GM18507 (cell line): ENCODE measurements at places on chromosomes 3 and 15.
A peak's percentile ranks its signal among the peaks of the same experiment; 100 is the strongest.

- DNase-seq: no peak
These were observed 32.9 kb upstream of the CSPG5 start for GRCh38 chr3:47611576-47611975.

GRCh38 chr3:9779721-9780457, 10.1 kb upstream of the CAMK1 start:
- DNase-seq: peak; percentile 25

DNA sequence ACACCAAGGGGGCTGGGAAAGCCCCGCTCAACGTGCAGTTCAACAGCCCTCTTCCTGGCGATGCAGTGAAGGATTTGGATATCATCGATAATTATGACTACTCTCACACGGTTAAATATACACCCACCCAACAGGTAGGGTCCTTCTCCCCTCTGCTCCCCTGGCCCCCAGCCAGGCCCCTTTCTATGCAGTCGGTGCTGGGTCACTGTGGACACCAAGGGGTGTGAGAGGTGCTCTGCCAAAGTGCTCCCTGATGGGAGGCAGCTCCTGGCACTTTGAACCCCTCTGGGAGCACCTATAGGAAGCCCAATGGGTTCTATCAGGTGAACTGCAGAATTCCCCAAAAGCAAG, 98.6 kb downstream of the DNASE1L3 start:
- DNase-seq: no peak

- DNase-seq: no peak
These were observed 40.9 kb upstream of the GOLGA8J start for GRCh38 chr15:30041868-30042267.

GRCh38 chr3:125431912-125432790, 57.0 kb upstream of the ZNF148 start:
- no peak for DNase-seq

GRCh38 chr3:194711286-194711685, 25.6 kb downstream of the FAM43A start:
- DNase-seq: no peak

DNA sequence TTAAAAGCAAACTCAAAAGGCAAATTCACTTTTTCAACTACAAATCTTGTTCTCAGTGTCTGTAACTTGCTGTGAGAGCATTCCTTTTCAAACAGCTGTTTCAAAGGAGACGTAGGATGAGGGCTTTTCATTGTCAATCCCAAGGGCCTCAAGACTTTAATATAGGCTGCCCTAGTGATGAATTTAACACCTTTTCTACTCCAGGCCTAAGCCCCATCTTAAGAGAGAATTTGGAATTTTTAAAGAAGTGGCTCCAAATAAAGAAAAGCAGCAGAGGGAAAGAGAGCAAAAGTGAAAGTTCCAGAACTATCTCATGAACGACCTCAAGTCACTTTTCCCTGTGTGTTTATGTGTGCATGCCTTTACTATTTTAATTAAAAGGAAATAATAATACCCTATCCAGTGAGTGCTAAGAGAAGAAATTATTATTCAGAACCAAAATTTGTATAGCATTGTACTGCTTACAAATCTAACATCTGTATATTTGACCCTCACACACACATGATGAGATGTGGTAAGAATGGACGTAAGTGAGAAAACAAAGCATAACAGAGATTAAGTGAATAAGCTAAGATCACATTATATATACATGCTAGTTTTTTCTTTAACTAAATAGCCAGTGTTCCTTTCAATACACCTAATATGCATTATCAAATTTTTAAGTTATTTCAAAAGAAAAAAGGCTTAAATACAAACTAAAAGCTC, 196.4 kb downstream of the VGLL3 start:
- DNase-seq: no peak

DNA sequence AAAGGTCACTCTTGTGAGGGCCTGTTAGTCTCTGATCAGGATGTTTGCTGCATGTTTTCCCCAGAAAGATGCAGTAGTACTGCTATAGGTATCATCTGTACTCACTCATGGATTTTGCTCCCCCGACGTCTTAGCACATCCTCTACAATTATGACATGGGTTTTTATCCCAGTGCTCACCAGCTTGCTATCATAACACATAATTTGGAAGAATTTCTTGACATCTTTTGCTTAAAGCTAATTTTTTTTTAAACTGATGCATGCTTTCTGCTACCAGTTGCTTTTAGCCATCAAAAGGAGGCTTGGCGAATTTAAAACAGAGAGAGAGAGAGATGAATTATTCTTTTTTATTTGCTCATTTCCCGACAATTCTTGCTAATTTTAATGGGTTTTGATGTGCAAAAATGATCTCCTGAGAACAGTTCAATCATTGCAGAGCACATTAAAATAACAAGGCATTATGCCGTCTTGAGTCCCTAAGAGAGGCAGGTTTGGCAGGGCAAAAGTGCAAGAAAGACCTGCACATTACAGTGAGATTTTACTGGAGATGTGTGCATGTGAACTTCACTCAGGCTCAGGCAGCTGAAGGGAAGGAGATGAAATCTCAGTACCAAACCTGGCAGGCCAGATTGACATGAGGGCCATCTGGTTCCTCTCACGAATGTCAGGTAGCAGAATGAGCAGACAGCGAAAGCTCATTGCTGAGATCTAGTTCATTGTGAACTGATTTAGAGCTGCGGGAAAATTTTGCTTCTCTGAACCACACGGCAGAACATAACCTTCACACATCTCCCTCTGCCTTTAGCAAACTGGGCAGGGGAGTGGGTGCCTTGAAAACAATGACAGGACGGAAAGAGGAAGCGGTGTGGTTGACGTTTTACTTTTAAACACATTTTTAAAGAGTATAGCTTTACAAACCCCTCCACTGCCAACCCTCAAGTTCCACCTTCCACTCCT, 25.9 kb upstream of the GOLGA8B start:
- no peak for DNase-seq

DNA sequence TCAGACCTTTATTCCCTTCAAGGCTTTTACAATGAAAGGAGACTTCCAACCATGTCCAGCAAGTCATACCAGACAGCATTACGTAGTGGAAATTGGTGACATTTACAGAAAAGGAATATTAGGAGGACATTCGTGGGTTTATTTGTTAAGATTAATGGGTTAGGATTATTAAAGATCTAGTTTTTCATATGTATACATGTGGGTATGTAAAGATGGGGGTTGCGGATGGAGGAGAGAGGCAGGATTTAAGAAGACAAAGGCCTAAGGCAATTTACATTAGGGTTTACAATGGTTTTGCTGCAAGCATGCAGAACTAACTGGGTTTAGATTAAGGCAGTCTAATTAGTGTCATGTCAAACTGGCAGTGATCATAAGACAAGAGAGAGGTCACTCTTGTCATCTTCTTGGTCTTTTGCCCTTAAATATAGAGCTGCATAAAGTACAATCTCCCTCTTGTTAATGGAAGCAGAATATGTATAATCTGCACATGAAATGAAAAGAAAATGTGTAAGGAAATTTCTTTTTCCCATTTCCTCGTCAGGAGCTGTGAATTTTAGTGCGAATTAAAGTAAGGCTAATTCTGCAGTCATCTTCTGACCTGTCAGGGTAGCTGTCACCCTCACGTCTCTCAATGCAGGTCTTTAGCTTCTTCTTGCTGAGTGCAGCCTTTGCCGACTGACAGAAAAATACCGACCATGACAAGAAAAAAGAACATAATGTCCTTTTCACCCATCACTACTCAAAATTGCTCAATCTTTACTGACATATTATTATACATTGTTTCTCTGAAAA, 258.9 kb upstream of the MEIS2 start:
- no peak for DNase-seq

- no peak for DNase-seq
These were observed 37.8 kb downstream of the CEMIP start for GRCh38 chr15:80816936-80817335.

DNA sequence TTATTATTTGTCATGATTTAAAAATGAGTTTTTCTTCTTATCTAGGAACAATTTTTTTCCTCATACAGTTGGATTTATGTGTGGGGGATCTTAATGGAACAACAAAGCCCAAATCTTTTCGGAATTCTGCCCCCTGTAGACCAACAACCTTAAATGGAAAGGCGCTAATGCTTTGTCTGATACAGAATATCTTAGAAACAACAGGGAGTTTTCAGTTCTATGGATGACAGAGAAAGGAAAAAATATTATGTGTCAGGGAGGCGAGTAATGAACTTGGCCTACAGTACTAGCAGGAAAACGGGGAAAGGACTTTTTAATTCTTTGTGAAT, 592 bp downstream of the MOBP start:
- no peak for DNase-seq

- no peak for DNase-seq
These were observed 362.1 kb upstream of the ARRDC4 start for GRCh38 chr15:97598353-97598798.

DNA sequence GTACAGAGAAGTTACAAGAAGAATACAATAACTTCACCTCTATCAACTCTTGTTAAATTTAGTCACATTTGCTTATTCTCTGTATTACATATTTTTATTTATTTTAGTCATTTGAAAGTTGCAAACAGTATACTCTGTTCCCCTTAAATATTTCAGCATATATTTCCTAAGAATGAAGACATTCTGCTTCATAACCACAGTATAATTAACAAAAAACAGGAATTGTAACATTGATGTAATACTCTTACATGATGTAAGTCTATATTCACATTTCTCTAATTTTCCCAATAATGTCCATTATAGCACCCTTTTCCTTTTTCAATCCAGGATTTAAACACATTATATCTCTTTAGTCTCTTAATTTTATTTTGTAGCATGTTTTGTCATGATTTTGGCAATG, 112.0 kb downstream of the AKAP13 start:
- no peak for DNase-seq

- no peak for DNase-seq
These were observed 30.2 kb downstream of the BCL2L10 start for GRCh38 chr15:52082197-52083036.

DNA sequence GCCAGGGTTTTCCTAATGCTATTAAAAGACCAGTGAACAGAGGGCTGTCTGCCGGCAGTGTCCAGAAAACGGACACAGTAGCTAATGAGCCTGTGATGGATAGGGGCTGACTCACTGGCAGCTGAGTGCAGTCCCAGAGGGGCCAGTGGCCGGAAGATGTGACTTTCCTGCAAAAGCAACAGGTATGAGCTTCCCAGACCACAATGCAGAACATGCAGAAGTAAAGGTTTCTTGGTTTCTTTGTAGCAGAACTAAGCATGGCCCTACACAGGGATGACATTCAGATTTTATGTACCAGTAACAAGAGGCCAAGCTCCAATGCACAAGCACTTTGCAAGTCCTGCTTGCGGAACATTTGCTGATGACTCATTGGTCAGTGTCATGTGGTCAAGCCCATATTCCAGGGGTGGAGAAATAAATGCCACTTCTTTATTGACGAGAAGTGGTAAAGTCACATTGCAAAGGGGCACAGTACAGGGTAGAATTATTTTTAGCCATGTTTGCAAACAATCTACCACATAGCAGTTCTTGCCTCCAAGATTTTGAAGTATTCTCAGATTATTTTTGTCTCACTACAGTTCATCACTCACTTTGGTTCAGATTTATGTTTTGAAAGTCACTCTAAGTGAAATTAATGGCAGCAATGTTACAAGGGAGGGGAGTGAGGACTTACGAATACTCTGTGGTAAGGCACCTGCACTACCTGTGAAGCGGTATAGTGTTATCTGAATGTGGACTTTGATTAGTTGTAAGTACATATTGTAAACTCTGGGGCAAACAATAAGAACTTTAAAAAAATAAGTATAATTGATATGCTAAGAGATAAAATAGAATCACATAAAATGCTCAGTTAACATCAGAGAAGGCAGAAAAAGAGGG, 263.3 kb downstream of the ABHD5 start:
- no peak for DNase-seq

- DNase-seq: no peak
These were observed 216.1 kb downstream of the ATP8B4 start for GRCh38 chr15:49902685-49903501.

- no peak for DNase-seq
These were observed 145.1 kb downstream of the VGLL4 start for GRCh38 chr3:11498646-11499045.

- no peak for DNase-seq
These were observed 80.9 kb downstream of the MLH1 start for GRCh38 chr3:37074178-37074577.

DNA sequence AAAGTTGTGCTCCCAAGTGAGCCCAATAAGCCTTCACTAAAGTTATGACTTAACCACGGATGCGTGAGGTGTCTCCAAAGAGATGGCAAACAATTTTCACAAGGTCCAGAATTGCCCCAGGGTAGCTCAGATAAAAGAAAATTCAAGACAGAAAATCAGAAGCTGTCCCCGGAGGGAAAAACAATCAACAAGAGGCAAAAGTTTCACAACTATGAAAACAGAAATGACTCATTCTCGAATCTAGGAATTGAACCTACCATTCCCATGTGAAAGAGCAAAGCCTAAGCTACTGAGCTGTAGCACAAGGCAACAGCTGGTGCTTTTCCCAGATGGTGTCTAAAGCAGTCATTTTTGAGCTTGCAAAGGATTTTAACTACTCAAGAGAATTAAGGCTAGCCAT, 33.5 kb upstream of the MKRN3 start:
- DNase-seq: no peak

DNA sequence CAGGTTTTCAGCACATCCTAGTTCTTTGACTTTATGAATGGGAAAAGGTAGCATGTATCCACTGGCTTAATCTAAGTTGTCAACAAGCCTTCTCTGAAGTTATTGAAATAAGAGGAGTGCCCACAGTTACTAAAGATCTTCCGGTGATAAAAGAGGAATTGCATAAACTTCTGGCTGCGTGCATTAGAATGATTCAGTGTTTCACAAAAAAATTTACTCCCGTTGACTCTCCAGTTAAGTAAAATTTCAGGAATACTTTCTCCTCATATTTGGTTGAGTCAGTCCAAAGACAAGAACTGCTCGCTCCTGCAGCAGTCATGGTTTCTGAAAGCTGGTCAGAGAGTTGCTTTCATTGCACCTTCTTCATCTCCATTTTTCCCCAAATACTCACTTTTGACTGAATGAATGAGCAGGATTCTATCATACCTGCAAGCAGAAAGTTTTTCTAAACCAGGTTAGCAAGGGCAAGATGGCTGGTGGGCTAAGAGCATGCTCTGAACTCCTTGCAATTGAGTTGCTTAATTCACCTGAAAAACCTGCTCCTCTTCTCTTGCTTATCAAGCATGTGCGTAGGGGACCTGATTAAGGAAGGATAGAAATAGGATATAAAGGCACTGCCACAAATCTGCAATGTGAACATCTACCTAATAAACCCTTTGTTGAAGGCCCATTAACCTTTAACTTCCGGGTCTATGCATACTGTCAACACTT, 64.2 kb upstream of the TIMP4 start:
- no peak for DNase-seq

- no peak for DNase-seq
These were observed 12.2 kb downstream of the LRRK1 start for GRCh38 chr15:100931143-100931890.

- DNase-seq: no peak
These were observed 160.4 kb downstream of the RAB11A start for GRCh38 chr15:66029650-66030049.
